ENCODE measurements at places on chromosomes 16 and 17.

GRCh38 chr17:81558941-81559806 lies 7.0 kb upstream of the FAAP100 start:
- DNase-seq, result no peak

GRCh38 chr16:77843405-77843804 lies 55.0 kb downstream of the VAT1L start:
- DNase-seq, result no peak

DNA sequence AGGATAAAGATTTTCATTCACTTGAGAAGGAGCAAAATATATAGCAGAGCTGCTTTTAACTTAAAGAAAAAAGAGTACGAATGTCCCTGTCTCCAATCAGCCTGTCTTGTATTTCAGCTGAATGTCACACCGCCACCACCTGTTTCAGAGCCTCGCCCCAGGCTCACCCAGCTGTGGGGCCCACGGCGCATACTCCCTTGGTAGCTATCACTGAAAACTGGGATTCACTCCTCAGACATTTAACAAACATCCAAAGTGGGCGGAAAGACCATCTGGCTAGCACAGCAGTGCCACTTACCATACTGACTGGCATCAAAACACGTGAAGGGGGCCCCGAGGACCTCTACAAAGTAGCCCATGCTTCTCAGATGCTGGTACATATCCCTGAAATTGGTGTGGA lies 25.4 kb upstream of the SLC38A8 start:
- DNase-seq, result no peak

DNA sequence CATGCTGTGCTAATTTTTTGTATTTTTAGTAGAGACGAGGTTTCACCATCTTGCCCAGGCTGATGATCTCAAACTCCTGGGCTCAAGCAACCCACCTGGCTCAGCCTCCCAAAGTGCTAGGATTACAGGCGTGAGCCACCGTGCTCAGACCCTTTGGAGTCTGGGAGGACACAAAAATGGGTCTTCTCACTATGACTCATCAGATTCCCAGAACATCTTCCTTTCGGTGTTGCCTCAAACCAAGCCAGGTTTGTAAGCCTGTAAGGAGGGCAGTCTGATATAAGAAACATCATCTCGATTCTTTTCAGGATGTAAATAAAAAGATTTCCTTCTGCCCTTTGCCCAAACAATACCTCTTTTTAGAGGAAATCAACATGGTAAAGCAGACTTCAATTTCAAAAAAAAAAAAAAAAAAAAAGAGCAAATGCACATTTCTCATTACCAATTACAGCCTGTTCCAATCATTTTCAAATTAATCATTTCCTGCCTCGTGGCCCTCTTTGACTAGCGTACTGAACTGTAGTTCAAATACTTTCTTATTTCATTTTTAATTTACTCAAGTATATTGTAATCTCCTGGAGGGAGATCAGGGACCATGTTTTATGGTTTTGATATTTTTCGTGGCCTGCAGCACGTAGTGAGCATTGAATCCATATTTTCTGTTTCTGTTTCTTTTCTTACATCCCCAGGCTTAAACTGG lies 409.6 kb downstream of the GRIN2A start:
- DNase-seq, result no peak

GRCh38 chr16:31487071-31487719 lies 4.3 kb downstream of the SLC5A2 start:
- no peak for DNase-seq

DNA sequence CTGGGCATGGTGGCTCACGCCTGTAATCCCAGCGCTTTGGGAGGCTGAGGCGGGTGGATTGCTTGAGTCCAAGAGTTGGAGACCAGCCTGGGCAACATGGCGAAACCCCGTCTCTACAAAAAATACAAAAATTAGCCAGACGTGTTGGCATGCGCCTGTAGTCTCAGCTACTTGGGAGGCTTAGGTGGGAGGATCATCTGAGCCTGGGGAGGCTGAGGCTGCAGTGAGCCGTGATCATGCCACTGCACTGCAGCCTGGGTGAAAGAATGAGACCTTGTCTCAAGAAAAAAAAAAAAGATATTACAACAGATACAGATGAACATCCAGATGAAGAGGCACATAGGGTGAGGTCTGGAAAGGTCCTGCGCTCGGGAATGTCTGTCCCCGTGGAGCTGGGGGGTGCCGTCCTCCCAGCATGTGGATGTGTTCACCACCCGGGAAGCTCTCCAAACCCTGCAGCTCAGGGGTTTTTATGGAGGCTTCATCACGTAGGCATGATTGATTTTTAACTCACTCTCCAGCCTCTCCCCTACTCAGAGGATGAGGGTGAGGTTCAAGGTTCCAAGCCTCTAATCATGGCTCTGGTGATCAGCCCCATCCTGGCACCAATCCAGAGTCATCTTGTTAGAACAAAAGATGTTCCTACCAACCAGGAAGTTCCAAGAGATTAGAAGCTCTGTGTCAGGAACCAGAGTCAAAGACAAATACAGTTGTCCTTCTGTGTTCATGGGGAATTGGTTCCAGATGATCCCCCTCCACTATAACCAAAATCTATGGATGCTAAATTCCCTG lies 85.0 kb upstream of the DNAJA2 start:
- no peak for DNase-seq

GRCh38 chr17:78263063-78263735 lies 31.8 kb downstream of the TMEM235 start:
- no peak for DNase-seq

- no peak for DNase-seq
Measured at GRCh38 chr17:31297090-31297489, at the start of gene OMG. TSS of gene OMG (minus strand) at chr17:31297239. CDS start at chr17:31296331, 908 bp downstream.

- DNase-seq, result no peak
Measured at GRCh38 chr16:66093191-66093590, 273.3 kb upstream of the CDH5 start.

- DNase-seq, result no peak
Measured at GRCh38 chr17:40363111-40363827, 1.3 kb downstream of the GJD3 start.

DNA sequence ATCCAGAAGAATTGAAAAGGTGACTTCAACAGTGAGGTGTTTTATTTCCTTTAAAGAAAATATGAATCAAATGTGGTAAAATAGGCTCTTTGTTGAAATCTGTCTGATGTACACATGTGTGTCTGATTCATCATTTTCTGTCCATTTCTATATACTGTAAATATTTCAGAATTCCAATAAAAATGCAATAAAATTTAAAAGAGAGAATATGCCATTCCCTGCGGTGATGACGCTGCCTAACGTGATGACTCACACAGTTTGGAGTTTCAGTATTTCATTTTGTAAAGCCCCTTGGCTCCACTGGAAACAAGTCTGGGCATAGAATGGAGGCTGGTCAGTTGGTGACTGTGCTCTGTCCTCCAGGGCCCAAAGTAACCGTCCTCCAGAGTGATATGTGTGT lies 482.5 kb upstream of the CDH5 start:
- no peak for DNase-seq

DNA sequence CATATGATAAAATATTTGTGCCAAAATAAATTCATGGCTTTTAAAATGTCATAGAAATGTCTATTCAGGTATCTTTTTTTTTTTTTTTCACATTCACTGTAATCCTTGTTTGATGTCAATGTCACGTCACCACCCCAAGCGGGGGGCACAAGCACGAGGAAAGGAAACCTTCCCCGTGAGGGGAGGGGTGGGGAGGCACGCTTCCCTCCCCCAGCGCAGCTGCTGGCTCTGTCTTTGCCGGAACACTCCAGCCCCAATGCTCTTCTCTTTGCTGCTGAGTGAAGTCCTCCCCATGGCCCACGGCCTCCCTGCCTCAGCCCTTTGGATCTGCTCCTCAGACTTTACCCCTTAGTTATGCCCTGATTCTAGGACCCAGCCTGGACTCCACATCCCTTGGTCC lies 1.5 kb downstream of the SLC35G3 start:
- no peak for DNase-seq

DNA sequence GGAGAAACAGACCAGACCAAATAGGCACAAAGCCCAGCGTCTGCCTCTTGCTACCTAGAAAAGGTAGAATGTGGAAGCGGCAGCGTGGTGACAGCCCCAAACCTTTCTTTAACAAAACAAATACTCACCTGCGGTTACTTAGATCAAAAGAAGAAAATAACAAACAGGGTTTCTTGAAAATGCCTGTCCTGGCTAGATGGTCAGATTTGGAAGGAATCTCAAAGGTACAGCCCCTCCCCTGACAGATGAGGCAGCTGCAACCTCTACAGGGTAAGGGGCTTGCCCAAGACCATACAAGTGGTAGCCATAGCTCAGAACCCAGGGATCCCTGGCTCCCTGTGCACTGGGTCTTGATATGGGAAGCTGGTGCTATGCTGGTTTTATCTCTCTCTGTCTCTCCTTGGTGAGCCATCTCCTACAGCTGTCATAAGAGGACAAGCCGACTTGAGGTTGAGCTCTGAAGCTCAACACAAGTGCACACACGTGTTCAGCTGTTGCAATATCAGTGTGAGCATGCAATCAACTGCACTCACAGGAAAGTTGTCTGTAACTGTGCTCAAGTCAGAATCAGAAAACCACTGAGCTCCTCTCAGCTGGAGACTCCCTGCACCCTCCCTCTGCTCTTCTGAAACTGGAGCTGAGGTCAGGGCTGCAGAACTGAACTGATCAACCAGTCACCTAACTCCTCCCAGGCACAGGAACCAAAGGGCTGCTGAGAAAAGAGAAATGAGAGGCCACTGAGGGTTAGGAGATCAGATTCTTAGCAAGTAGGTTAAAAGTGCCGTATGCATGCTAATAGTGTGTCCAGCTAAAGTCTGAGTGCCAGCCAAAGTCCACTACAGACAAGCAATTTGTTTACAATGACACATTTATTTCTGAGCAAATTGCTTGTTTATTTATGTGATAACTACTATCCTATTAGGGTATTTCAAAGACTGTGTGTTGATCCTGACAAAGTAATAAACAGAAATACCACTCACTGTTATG lies 6.1 kb upstream of the RNF157 start:
- DNase-seq, result no peak

DNA sequence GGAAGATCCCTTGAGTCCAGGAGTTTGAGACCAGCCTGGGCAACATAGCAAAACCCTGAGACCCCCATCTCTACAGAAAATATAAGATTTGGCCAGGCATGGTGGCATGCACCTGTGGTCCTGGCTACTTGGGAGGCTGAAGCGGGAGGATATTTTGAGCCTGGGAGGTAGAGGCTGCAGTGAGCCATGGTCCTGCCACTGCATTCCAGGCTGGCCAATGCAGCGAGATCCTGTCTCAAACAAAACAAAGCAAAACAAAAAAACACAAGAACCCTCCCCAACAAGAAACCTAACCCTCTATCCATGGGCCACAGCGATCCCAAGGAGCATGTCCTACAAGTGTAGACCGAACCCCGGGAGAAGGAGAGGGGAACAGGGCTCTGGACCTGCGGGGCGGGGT lies 133.3 kb downstream of the MGAT5B start:
- DNase-seq, result no peak

GRCh38 chr16:86077243-86077940 lies 178.4 kb downstream of the IRF8 start:
- DNase-seq, result no peak

GRCh38 chr16:89906140-89907025 lies 12.3 kb upstream of the MC1R start:
- DNase-seq, result no peak

GRCh38 chr17:56583772-56584171 lies 9.7 kb upstream of the NOG start:
- no peak for DNase-seq

DNA sequence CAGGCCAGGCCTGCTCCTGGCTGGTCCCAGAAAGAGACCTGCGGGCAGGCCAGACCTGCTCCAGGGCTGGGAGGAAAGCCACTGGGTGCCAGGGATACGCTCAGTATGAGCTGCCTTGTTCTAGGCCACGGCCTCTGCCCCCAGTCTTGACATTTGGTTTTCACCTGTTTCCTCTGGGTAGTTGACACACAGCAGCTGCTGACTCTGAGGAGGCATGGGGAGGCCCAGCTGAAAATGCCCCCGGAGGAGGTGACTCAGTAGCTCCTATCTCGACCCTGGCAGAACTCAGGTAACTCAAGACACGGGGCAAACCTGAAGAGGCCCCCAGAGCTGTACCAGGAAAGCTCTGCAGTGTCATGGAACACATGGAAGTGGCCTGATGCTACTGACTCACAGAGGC lies 13.9 kb upstream of the ADGRG1 start:
- DNase-seq, result no peak

DNA sequence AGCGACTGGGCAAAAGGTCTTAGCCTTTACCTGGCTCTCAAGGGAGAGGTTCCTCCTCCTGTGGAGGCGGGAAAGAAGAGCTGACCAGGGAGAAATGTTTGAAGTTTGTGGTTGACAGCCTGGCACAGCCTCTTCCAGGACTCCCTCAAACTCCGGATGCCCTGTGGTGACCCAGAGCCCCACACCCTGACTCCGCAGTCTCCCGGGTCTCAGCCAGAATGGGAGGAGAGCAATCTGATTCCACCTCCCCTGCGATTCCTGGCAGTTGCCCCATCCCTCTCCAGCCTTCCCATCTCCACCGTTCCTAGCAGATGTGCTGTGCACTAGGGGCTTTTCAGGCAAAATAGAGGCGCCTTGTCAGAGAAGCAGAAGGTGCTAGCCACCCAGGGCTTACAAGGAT lies 5.5 kb upstream of the DNAI2 start:
- no peak for DNase-seq

DNA sequence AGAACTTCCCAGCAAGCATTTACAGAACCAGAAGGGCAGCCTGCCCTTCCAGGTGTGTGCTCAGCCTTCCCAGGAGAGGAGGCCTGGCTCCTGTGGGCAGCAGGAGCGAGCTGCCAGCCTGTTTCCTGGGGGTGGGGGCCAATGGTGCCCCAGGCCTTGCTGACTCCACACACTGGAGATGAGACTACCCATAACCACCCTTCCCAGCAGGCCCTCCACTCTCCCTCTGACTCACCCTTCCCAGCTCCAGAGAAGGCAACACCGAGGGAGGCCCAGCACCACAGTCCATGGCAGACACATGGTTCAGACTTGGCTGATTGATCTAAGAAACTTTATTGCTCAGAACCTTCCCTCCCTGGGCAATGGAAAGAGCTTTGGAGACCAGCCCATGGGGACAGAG lies 1.8 kb upstream of the PRSS53 start:
- DNase-seq, result no peak

DNA sequence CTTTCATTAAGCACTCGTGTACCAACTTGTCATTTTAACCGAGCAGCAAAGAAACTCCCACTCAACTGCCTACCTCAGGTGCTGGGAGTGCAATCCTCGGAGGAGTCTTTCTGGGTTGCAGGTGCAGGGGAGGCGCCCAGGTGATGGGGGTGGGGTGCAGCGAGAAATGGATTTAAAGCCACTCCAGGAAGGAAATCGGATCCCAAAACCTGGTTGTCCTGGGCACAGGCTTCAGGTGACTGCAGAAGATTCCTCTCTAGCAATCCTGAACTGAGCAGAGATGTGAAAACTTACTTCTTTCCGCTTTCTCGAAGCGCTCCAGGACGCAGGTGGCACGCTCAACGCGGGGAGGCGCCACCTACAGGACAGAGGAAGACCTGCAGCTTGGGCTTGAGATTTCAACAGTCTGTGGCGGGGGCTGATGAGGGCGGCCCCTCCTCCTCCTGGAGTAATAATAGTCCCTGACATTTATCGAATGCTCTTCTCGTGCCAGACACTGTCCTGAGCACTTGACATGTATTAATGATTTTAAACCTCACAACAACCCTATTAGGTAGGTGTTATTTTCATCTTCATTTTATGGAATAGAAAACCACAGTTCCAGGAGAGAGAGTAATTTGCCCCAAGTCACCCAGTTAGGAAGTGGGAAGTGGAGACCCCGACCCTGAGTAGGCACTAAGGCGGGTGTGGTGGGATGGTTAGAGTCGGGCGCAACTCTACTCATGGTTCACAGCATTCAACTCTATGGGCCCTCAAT lies 27.2 kb upstream of the SKAP1 start:
- peak; percentile 69 for DNase-seq
